GM12878 (cell line): ENCODE measurements at places on chromosomes 4 and X. TPM values are rescaled to one million over a fixed set of nuclear protein-coding genes. Genes with fewer than 3 reads are reported as not detected.

Gene TMPRSS11A
- total RNA-seq, result not detected in 2 replicates

DNA sequence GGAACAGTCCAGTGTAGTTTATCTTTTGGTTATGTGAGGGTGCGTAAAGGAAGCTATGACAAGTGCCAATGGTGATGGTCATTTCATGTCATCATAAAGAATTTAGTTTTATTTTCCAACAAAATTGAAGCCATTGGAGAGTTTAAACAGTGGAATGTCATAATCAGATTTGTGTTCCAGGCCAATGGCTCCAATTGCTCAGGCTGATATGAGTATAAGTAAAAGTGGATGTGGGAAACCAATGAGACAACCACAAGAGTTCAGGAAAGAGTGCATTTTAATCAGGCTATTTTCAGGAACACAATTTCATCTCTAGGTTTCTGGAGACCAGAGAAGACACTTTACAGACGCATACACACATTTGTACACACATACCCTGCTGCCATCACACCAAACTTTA lies 20.7 kb downstream of the SPANXC start:
- DNase-seq, result no peak

- DNase-seq, result no peak
Measured at GRCh38 chrX:50372966-50373365, 97.7 kb downstream of the DGKK start.

Gene NAP1L2
- total RNA-seq, result 3.6 and 3.9 TPM in 2 replicates

- DNase-seq, result no peak
Measured at GRCh38 chrX:123230798-123231197, 46.7 kb downstream of the GRIA3 start.

Gene FRMPD3
- 0.05 TPM in 1 of 2 replicates, not detected in the other for total RNA-seq

DNA sequence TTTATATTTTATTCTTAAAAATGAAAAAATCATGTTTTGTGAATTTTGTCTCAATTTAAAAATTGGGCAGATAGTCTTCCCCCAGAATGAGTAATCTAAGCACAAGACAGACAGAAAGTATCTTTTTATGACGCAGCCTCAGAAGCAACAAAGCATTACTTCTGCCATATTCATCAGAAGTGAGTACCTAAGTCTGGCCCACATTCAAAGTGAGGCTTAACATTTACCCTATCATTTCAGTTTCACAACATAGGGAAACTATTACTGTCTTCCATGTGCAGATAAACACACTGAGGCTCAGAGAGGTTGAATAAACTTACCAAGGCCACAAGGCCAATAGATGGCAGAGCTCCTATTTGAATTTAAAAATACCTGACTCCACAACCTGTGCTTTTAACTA lies 4.4 kb upstream of the PRDX4 start:
- DNase-seq, result peak; percentile 31

Gene UGT2B11
- total RNA-seq, result not detected in 2 replicates

- DNase-seq, result no peak
Measured at GRCh38 chr4:1864076-1865008, 6.9 kb upstream of the NSD2 start.

DNA sequence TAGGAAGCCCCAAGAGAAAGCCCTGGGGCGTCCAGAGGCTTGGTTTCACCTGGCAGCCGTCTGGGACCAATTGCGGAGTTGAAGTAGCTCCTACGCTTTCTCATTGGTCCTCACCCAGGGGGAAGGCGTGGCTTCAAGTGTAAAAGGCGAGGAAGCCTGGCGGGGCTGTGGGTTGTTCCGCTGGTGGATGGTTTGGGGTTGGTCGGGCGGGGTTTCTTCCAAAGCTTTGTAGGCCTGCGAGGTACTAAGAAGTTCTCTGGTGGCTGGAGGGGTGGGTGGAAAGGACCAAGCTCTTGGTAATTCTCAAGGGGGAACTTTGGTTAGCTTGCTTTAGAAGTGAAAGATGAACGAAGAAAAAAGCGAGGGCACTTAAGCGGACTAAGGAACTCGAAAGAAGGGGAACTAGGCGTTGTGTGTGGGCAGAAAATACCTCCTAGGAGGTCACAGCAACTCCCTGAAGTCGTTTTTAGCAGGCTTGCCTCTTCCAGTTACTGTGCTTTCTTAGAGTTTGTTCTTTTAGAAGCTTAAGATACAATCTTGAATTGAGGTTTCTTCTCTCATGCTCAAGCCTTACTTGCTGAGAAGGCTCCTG lies 36.6 kb downstream of the CCNG2 start:
- peak; percentile 69 for DNase-seq

GRCh38 chr4:76659103-76659490 lies 224.1 kb downstream of the SHROOM3 start:
- no peak for DNase-seq

GRCh38 chr4:67593741-67594175 lies 35.2 kb downstream of the STAP1 start:
- DNase-seq, result no peak

DNA sequence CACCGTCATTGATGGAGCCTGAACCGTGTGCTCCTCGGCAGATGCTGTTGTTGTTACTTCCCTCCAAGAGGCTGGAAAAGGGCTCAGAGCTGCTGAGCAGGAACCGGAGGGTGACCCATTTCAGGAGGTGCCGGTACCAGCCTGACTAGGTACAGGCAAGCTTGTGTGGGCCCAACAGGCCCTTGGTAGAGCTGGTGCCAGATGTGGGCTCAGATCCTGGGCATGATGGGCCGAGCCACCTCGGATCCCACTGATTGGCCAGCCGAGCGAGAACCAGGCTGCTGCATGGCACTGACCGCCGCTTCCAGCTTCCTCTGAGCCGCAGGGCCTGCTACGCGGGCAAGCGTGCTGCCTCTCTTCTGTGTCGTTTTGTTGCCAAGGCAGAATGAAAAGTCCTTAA lies 33.7 kb downstream of the NOP14 start:
- DNase-seq, result no peak

Gene TMPRSS11B
- total RNA-seq, result not detected in 2 replicates

DNA sequence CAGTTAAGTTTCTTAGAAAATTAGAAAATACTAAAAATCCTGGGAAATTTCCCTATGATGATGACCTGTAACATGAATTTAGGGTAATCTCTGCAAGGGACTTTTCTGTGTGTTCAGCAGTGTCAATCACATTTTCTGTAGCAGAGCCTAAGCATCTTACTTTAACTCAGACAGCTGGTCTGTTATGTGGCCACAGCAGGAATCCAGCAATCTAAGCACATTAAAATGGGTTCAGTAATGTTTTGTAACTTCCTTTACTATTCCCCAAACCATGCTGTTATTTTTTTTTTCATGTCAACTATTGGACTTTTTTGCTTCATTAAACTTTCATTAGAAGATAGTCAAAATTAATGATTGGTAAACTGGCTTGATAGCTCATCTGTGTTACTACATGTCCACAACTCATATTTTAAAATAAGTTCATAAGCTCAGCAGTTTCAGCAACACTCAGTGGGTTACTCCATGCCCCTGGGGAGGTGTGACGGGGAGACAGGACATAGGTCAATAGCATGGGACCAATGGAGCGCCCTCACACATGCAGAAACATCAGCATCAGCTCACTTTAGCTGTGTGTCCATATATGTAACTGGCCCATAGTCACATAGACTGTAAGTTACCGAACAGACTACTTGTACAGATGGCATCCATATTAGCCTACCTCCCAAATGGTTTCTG lies 168.0 kb upstream of the PACRGL start:
- DNase-seq, result no peak

DNA sequence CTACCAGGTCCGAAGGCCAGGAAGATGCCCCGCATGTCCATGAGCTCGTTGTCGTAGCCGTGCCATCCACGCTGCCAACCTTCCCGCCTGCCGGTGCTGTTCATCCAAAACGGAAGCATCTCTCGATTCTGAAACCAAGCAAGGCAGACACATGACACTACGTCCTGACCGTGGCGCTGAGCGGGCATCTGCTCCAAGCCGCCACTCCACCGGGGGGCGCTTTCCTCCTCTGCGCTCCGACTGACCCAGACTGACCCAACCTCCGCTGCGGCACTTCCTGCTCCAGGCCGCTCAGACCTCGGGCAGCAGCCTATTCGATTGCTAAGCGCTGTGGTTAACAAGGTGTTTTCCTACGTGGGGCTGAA lies 120.5 kb downstream of the ENPP6 start:
- no peak for DNase-seq

Gene SEC24D
- total RNA-seq, result 45.9 and 46.0 TPM in 2 replicates

Gene CXCL8
- total RNA-seq, result 0.23 and 0.43 TPM in 2 replicates

- DNase-seq, result no peak
Measured at GRCh38 chr4:112403101-112403945, 106.2 kb downstream of the ALPK1 start.
